ENCODE measurements at places on chromosomes 4 and X.

GRCh38 chrX:73903941-73904340 is 340.9 kb downstream of the CHIC1 start:
- DNase-seq, result no peak

DNA sequence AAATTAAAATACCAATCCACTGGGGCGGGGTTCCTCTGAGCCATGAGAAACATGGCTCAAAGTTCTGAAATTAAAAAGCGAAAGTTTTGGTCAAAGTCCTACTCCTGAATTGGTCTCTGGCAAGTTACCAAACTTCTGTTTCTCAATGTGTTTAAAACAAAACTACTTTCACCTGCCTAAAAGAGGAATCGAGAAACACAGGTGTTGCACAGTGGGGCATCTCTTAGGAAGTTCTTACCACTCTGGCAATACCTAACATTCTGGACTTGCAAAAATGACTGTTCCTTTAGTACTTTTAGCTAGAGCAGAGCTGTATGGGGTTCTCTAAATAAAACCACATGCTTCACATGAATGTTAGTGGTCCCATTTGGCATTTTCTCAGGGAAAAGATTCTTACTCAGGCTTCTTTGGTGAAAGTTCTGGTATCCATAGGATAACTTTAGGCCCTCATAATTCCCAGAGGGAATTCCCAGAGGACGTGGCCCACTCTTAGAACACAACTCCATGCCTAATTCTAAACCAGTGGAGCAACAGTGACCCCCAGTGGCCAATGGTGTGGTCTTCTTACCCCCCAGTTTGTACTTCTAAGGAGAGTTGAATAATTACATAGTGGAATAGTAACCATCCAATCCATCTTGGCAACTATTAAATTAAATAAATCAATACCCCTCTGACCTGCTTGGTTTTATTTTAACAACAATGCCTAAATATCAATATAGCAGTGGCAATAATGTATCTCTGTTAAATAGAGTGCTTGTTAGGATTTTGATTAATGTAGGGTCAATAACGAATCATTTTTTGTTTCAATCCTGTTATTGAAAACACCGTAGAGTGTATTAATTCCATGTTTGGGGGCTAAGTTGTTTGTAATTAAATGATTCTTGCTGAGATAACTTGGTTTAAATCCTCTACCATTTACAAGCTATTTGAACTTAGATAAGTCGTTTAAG is 21.9 kb downstream of the BMP3 start:
- DNase-seq, result peak; percentile 29

DNA sequence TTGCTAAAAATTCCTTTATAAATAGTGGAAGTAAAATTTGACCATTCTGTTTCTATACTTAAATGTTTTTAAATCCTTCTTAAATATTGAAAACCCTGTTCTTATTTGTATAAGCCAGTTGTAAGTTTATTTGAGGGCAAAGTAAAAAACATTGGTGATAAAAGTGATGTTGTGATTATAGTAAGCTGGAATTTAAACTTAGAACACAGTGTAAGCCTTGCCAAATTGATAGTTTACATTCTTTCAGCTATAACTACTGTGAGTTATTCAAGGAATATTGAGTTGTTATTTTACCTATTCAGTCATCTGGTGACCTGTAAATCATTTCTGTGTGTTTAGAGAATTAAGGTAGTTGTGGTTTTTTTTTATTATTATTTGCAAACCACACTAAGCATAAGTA is 9.6 kb downstream of the YY2 start:
- no peak for DNase-seq

GRCh38 chr4:147570616-147571015 is 46.6 kb upstream of the TMEM184C start:
- no peak for DNase-seq
